Activated T-helper 1 cell treated with anti-CD3 and anti-CD28 coated beads, Interleukin-12 subunit alpha, Interleukin-12 subunit beta, Interleukin-2, Interleukin-4 antibody, amounts not matched to agents 30 ng/mL and 10 ng/mL and 1 ng/mL, durations not matched to agents 14 hours and 24 hours and 36 hours (primary cell): ENCODE measurements at places on chromosomes 13 and 19.

DNA sequence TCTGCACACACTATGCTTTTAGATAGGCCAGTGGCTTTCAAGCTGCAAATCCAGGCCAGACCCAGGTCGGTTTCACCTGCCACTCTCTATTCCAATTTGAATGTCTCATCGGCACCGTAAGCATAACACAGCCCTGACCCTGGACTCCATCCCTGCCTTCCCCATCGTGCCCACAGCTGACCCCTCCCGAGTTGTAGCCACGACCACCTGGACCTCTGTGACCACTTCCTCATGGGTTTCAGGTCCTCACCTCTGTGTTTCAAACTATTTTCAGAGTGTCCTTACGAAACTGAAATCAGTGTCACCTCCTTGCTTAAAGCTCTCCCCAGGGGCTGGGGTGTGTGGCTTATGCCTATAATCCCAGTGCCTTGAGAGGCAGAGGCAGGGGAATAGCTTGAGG lies 9.0 kb upstream of the HSH2D start:
- no peak for DNase-seq

DNA sequence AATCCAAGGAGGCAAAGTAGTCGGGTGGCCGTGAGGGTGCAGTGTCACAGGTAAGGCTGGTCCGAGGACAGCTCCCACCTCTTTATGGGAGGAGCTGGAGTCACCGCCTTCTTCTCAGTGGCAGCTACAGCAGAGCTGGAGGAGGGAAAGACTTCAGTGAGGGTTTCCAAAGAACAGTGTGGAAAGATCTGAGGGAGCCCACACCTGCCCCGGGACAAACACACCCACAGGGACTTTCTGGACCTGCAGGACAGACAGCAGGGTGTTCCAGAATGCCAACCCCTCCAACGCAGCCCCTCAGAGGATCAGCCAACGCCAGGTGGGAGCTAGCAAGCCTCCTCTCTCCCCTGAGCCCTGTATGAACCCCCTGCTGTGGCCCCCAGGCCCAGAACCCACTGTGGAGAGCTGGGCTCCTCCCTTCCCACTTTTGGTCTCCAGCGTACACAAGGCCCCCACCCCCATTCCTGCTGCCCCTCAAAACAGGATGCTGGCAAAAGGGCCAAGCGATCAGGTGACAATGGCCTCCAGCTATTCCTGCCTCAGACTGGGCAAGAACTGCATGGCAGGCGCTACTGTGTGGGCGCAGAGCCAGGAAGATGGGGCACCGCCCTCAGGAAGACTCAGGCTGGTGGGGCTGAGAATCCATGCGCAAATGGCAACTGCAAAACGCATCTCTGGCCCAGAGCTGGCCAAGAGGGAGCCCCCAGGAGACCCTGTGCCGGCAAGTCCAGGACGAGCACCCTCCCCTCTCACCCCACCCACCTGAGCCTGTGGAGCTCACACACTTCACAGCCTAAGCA lies 3.5 kb upstream of the CD320 start:
- DNase-seq = no peak

DNA sequence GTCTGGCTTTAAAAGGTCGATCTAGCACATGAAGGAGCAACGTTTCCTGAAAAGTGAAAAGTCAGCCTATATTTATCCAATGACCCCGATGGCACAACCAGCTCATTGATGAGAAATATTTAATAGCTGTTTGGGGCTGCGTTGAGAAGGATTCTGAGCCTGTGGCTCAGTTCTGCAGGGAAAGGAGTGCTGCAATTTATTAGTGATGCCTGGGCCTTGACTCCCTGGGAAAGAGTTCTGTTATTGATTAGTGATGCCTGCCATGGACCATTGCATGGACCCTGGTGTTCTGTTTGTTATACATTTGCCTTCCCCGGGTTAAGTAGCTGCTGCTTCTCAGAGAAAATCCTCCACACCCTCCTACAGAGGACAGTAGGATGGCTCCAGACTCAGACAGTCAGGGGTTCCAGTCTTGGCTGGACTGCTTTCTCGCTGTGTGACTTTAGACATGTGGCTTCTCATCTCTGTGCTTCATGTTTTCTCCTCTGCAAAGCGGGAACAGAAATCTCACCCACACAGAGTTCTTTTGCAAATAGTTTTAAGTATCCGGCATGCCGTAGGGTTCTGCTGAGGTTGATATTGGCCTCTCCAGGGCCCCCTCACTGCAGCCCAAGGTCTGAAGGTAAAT lies 17.7 kb upstream of the PTPRS start:
- no peak for DNase-seq

- DNase-seq = no peak
Measured at GRCh38 chr13:21846605-21847004, 175.7 kb downstream of the FGF9 start.

DNA sequence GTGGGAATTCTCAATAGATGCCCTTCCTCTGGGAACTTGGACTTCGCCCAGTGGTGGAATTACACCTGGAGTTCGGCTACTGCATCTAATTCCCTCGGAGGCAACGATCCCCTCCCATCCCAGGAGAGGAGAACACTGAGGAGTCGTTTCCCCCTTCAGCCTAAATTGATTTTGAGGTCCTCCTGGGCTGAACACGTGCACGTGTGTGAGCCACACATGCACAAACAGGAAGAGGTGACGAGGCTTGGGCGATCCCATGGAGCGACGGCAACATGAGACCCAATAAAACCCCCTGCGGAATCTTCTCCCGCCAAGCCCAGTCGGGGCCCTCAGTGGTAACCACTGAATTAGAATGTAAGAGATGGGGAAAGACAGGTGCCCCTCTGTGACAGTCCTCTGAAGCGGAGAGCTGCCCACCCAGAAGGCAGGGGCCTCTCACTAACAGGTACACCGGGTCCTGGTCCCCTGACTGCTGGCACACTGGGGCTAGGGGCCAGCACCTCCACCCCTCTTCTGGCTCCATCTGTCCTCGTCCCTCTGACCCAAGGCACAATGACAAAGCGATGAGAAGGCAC lies 4.5 kb downstream of the MLLT1 start:
- DNase-seq = no peak

DNA sequence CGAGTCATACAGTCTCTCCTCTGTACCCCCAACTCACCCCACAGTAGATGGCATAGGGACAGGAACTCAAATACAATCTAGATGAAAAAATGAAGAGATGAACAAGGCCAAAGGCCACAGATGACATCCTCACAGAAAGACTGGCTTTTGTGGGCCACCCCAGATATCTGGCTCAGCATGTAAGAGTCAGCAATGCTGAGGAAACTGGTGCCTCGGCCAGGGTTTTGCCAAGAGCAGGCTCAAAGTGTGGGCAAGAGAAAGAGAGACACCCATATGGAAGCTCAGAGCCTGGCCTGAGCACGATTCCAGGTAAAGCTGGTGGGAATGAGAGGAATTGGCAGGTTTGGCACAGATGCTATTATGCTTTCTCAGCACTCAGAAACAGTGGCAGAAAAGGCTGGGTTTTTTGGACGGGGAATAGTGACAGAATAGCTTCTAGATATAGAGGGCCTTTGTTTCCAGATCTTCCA lies 460.6 kb downstream of the FOXO1 start:
- no peak for DNase-seq

DNA sequence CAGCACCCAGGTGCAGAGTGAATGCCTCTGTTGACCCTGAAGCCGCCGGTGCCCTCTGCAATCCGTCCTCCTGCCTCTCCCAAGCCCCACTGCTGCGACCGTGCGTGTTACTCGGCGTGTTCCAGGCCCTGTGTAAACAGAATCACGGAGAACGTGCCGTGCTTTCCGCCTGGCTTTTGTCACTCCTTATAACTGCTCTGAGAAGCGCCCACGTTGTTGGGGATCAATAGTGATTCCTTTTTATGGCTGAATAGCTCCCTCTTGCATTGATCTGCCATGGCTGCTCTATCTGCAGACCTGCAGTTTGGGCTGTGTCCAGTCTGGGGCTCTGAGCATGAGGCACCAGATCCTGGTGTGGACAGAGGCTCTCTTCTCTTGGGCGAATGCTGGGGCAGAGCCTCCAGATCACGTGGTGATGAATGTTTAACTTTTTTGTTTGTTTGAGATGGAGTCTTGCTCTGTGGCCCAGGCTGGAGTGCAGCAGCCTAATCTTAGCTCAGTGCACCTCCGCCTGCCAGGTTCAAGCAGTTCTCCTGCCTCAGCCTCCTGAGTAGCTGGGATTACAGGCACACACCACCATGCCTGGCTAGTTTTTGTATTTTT lies 15.8 kb downstream of the ADPRHL1 start:
- no peak for DNase-seq
